Activated effector memory CD4-positive, alpha-beta T cell treated with anti-CD3 and anti-CD28 coated beads, Interleukin-2, amount 50 U/mL, for 16 hours (primary cell): ENCODE measurements at places on chromosomes 11 and 22.

DNA sequence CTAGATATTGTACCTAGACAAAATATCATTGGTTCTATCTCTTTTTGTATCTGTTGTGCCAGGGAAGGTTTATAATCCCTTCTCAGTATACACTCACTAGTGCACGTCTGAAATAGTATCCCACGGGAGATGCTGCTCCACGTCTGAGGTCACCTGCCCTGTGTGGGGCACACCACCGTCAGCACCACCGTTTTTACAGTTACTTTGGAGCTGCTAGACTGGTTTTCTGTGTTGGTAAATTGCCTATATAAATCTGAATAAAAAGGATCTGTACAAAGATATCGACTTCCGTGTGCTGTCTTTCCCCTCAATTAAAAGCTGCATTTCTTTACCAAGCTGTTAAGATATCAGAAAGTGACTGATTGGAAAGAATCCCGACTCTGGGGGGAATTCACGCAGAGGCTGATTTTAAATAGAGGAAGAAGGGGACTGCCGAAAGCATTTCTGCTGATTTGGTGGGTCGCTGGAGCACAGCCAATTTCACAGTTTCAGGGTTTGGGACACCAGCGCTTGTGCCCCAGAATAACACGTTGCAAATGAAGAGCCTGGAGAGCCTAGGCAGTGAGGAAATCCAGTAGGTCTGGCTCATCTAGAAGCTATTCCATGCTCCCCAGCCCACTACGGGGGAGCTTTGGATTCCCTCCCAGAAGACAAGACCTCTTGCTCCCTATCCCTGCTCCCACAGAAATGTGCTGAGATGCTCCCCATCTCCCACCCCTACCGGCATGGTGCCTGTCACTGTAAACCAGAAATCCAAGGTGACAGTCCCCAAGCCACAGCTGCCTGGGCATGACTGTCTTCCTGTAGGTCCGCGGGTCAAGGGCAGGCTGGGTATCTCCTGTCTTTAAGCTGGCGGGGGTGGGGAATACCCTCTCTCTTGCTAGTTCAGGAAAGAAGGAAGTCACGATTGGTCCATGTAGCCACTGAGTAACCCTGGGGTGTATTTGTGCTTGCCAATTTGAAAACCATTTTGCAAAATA lies 12.7 kb upstream of the MYO18B start:
- no peak for DNase-seq

GRCh38 chr11:104967534-104968354 lies 630 bp downstream of the CASP4 start:
- DNase-seq, result no peak

DNA sequence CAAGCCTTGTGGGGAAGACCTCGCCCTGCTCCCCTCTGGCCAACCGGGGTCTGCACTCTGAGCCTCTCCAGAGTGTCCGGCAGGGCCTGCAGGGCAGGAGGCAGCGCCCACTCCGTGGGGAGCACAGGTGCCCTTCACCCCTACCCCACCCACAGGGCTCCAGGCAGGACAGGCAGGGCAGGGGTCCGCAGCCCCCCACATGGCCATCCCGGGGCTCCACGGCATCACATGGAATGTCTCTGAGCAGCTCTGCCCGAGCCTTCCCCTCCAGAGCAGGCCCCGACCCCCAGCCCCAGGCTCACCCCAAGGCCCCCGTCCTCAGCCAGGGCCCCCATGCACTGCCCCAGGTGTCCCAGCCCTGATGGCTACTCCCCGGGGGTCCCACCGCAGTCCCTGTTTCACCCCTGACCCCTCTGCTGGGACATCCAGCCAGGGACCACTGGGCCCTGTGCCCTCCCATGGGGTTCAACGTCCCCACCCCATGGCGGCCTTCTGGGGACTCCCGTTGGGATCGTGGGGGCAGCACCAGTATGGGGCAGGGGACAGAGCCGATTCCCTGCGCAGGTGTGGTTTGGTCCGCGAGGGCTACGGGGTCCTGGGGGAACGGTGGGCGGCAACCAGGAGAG lies 77.7 kb downstream of the BRD1 start:
- DNase-seq, result peak; percentile 53

DNA sequence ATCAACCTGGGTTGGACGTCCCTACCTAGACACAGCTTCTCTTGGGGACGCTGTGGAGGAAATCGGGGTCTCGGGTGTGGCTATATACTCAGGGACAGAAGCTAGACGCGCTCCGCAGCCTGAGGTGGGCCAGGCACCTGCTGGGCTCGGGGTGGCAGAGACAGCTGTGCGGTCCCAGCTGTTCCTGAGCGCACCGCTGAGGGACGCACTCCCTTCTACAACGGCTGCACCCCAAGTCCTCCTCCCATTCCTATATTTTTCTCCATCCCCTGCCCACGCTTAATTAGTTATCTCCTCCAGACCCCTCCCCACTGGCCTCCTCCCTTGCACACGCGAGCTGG lies 188 bp upstream of the MTNR1B start:
- no peak for DNase-seq

- no peak for DNase-seq
Observed at GRCh38 chr11:112961751-112962578, 745 bp downstream of the NCAM1 start.

DNA sequence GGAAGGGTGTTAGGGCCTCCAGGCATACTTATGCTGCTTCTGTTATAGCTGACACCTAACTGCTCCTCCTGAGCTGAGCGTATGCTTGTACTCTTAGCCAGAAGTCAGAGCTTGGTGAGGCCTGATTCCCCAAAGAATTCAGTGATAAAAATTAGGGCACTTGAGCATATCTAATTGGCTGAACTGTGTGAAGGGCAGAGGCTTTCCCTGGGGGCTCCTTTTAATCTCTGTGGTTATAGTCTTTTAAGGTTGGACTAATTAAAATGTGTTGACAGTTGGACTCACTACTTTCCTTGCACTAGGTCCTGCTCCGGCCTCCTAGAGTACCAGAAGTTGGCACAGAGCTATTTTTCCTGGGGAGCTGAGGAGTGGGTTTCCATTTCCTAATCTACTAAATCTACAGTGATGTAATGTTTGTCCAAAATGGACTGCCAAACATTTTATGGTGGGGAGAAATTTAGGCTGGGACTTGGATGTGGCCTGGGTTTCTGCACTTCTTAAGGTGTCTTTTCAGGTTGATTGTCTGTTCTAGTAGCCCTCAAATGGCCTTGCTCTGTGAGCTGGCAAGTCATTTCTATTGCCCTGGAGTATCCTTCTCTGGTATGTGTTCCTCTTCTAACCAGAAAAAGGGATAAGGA lies 18.4 kb downstream of the STIM1 start:
- DNase-seq, result no peak

GRCh38 chr22:46798366-46799350 lies 36.2 kb downstream of the TBC1D22A start:
- peak; percentile 91 for DNase-seq

- DNase-seq, result no peak
Observed at GRCh38 chr11:44607987-44608386, 42.5 kb downstream of the CD82 start.

DNA sequence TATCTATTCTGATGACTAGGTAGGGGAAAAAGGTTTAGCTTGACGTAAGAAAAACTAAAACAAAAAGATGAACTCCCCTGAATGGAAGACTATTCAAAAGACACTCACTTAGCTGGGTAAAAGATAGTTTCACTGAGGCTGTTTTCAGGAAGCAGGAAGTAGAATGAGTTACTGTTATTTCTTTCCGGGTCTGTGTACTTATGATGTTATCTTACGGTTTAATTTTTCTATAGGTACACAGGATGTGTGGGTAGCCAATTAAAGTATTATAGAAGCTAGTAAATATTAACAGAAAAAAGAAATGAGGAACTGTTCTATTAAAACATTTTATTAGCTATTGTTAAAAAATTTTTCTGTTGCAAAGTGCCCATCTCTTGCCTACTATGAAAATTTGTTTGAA lies 45.8 kb upstream of the MMP7 start:
- no peak for DNase-seq

- no peak for DNase-seq
Observed at GRCh38 chr11:119806064-119806915, 77.3 kb upstream of the NECTIN1 start.

- no peak for DNase-seq
Observed at GRCh38 chr11:115700981-115701875, 197.0 kb upstream of the CADM1 start.

DNA sequence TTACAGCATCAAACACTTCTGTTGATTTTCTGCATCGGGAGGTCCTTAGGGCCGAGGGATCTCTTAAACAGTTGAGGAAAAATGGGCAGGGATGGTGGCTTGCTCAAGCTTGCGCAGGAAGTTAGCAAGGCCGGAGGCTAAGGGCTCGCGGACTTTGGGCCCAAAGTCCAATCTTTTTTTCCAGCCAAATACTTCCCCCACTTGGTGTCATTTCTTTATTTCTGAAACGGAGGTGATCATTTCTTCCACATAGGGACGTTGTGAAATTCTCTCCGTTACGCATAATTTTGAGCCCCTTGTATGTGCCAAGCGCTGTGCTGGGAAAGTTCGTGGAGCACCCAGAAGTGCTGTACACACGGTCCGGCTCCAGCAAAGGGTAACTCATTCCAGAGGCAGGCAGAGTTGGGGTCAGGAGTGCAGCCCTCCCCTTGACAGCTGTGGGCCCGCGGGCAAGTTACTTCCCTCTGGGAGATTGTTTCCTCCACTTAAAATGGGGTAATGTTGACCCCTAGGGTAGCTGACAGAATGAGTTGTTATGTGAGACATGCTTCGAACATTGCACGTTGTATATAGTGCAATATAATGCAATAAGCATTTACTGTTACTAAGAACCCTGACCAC lies 809 bp downstream of the MIEF1 start:
- no peak for DNase-seq

DNA sequence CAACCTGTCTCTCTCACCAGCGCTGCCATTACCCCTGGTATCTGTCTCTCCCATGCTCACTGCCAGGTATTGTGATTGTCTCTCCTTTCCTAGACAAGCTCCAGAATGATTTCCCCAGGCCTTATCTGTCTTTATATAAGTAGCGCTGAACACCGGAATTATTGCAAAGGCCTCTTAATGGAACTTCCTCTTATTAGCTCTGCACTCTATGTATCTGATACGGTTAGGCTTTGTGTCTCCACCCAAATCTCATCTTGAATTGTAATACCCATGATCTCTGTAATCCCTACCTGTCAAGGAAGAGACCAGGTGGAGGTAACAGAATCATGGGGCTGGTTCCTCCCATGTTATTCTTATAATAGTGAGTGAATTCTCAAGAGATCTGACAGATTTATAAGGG lies 39.3 kb downstream of the DDI1 start:
- no peak for DNase-seq

GRCh38 chr11:119496469-119496868 lies 73.5 kb upstream of the THY1 start:
- DNase-seq, result no peak

DNA sequence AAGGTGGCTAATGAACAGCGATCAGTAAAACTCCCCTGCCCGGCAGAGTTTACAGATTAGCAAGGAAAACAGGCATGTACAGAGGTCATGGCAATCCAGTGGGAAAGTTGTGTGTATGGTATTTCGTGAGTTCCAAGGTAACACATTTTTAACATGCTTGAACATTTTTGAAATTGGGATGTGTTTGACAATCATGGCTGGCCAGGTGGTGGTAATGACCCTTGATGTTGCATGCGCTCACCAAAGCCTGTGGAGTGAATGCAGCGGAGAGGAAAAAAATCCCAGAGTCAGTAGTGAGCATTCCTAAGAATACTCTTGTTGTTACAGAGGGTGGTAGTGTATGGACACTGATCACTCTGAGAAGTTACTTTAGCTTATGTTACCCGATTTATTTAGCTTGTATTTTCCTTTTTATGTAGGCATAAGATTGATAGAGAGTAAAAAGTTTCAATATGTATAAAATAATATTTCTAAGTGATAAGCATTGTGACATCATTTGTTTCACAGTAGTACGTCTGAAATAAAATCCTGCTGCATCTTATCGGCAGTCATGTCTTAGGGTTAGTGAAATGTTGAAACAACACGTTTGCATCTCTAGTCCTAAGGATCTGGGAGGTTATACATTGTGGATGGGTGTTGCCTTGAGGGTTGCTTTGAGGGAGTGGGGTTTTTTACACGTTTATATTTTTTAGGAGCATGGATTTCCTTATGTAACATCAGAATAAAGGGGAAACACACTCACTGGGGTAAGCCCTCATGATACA lies 8.7 kb downstream of the TEAD1 start:
- no peak for DNase-seq

DNA sequence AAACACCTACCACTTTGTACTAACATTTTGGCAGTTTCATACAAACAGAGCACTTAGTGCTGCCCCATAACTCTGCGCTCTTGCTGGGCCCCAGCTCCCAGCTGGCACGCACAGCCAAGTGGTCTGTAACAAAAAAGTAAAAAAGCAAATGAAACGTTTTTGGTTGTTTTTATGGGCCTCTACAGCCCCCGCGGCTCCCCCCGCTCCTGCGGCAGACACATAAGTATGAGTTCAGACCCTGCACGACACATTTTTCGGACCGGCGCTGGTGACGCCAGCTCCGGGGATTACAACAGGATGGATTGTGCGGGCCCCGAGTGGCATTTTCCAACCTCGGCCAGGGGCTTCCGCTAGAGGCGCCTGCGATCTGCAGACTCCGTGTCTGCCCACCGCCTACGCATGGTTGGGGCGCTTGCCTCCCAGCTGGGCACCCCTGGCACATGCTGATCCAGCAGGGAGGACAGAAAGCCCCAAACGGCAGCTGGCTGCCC lies 418.2 kb downstream of the SOX6 start:
- DNase-seq, result no peak

- no peak for DNase-seq
Observed at GRCh38 chr11:86620891-86621521, 51.4 kb downstream of the ME3 start.

DNA sequence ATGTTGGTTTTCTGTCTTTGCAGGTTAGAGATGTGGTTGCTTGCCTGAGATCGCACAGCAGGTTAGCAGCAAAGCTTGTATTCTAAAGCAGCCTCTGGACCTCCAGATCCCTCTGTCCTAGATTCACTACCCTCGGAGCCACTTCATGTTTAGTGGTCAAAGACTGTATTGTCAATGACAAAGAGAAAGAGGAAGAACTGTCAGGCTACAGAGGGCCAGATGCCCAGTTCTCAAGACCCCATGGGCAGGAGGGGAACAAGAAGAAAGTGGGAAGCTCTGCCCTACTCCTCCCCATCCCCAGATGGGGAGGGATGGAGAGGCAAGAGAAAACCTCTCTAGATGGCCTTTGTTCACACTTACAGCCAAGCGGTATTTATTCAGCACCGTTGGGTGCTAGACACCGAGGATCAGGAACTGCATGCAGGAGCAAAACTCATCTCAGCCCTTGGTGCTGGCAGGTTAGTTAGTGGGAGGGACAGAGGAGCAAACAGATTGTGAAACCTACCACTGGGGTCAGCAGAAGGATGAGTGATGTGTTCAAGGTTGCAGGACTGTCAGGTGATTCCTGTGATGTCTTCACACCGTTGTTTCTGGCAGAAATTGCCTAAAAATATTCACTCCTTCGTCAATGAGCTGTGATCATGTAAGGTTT lies 38.3 kb upstream of the PTPRJ start:
- no peak for DNase-seq
